ENCODE measurements at places on chromosomes 2 and 18.

GRCh38 chr2:30150786-30151185 lies 4.0 kb downstream of the YPEL5 start:
- no peak for DNase-seq

DNA sequence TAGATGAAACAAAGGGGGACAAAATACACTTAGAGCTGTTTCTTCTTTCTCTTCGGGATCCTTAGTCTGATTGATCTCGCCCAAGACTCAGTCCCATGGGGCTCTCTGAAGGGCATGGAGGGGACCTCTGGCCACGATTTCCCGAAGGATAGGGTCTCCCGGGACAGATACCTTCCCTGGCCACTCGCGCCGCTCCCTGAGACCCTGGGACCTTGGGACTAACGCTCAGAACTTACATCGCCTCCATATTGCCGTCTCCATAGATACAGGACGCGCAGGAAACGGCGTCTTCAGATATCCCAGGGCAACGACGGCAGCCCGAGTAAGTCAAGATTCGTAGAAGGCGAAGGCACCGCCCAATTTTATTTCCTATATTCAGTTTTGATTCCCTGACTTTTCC lies at the start of gene CFAP65:
Gene CFAP65, minus strand, starts transcription at position 265 of the 400 bp plus-strand sequence. CDS start 2,468 bp downstream, outside the sequence.
- no peak for DNase-seq

DNA sequence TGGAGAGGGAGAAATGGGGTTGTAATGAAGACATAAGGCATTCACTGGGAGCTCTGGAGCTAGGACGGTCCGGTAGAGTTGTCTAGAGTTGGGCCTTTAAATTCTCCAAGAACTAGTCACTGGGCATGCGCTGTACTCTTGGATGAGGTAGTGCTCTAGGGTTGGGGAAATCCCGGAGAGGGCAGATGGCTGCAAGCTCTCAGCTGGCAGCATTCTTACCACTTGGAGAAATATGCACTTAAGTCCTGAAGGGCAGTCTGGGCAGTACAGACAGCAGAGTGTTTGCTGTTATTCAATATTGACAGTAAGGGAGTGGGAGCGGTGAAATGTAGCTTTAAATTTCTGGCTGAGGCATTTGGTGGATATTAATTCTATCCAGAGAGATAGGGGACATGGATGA lies 214.6 kb downstream of the RDH14 start:
- DNase-seq = no peak

DNA sequence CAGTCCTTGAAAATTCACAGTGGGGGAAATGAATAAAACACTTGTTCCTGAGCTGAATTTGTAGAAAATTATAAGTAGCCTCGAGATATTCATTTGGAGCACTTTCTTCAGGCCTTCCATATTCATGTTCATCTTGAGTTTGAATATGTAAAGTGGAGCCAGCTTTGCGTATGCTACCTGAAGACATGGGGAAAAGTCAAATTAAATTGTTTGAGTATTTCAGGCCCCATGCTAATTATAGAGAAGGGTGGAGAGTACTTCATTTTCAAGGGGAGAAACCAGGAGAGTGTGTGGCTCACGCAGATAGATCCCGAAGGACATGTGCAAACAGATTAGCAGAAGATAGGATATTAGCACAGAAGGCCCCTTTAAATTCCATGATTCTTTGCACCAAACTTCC lies 7.7 kb downstream of the RPRM start:
- no peak for DNase-seq

- DNase-seq = peak; percentile 20
Measured at GRCh38 chr2:100580367-100581276, 17.8 kb downstream of the PDCL3 start.

- no peak for DNase-seq
Measured at GRCh38 chr18:62588217-62588616, 65.4 kb downstream of the ZCCHC2 start.

DNA sequence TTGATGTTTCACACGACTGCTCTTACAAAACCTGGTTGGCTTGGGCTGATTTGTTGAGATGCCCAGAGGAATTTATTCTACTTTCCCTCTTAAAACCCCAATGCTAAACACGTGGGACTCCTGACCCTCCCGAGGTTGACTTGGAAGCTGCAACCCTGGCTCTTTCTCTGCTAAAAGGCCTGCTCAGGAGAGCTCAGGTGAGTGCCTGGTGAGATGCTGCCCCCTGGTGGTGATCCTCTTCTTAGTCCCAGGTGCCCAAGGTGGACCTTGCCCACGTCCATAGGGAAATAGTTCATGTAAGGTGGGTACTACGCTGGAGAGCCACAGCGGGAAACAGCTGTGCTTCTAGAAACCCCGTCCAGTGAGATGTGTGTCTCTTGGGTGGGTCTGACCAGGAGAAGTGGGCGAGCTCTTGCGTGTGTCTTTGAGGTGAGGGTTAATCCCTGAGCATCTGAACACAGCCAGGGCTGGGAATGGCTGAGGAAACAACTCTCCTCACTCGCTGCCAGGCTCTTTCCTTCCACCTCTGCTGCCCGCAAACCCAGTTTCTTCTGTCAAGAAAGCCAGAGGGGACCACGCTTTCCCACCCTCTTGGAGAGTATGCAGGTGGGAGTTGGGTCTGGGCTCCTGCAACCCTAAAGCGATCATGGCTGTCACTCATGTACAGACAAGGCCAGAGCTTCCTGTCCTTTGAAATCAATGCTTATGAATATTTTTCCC lies 25.5 kb upstream of the PXDN start:
- peak; percentile 26 for DNase-seq

- no peak for DNase-seq
Measured at GRCh38 chr2:51579412-51579811, 547.5 kb upstream of the NRXN1 start.

DNA sequence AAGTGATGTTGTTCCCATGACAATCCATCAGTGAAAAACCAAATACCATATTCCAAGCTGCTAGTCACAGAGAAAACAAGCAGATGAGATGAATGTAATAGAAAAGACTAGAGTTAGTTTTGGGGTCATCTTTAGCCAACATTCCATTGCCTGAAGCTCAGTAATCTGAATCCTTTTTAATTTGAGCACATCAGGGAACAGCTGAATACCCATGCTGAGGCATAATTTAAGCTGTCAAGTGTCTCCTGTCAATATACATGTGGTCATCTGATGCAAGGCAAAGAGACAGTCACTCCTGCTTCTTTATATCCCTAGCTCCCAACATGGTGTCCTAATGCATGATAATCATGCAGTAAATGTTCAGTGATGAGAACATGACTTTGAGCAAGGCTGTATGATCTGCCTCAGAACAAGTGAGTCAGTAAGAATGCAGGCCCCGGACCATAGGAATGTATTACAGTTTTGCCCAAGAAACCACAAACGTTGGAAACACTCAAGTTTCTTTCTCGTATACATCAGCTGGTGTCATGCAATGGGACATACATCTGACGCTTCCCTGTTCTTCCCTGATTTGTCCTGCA lies 48.0 kb downstream of the CDK15 start:
- no peak for DNase-seq

- no peak for DNase-seq
Measured at GRCh38 chr2:68110102-68110501, 47.3 kb upstream of the C1D start.

DNA sequence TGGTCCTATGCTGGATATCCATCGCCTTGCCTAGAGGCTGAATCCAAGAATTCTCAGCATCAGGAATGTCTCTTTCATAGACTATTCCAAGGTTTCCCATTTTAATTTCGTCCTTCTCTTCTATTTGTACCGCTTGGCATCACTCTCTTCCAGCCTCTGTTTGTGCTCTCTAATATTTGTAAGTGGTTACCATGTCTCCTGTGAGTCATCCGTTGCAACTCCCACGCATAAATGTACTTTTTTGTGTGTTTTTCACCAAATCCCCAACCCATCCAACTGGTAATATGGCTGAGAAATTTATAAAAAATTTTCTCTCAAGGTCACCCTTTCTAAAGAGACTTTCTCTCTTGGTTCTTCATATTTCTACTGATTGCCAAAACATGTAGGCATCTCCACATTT lies 21.8 kb downstream of the COLEC12 start:
- DNase-seq = no peak

DNA sequence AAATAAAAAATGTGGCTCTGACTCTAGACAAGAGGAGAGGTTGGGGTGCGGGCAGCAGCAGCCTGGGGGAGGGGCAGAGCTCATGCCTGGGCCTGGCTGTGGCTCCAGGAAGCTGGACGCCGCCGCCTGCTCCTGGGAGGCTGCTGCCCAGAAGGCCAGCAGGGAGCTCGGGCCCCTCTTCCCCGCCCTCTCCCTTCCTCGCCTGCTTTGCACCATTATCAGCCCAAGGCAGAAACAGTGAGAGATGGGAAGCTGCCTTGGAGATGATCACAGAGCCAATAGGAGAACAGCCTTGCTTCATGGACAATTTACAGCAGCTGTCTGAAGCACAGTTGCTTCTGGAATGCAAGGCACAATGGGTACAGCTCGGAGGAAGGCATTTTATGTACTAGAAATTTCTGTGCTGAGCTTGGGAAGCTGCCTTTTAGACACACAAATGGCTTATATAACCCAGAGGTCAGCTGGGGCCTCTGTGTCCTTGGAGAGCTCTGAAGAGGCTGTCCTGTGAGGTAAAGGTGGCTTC lies 55.3 kb upstream of the AFF3 start:
- no peak for DNase-seq

DNA sequence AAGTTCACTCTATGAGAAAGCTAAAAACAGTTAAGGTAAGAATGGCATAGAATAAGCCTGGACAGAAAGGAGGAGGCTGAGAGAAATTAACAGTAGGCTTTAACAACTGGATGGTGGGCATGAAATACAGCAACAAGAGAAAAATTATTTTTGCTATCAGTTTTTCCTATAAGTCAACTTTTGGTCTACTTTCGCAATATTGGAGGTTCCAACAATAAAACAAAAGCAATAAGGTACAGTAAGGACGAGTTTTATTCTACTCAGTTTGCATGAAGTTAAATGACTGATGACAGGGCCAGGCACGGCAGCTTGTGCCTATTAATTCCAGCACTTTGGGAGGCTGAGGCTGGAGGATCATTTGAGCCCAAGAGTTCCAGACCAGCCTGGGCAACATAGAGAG lies 17.3 kb downstream of the RAB1A start:
- no peak for DNase-seq

- no peak for DNase-seq
Measured at GRCh38 chr2:104312684-104313083, 541.2 kb upstream of the POU3F3 start.

DNA sequence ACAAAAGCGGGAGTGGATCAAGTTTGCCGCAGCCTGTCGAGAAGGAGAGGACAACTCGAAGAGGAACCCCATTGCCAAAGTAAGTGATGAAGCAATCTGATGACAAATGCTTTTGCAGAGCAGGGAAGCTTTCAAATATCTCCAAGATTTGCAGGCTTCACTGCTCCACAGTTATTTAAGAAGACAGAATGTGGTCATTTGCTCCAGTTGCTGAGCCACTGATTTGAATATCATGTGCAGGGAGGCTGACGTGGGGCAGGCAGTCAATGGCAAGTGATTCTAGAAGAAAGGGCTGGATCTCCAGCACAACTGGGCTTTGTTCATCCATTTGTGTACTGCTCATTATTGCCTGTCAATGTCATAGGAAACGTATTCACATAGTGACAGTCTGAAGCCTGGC lies 10.2 kb downstream of the DSG4 start:
- no peak for DNase-seq

GRCh38 chr2:191020742-191021381 lies 6.9 kb upstream of the STAT1 start:
- no peak for DNase-seq

GRCh38 chr2:232138441-232138840 lies 176.9 kb downstream of the DIS3L2 start:
- no peak for DNase-seq

GRCh38 chr2:71667256-71668182 lies 214.2 kb downstream of the DYSF start:
- no peak for DNase-seq

GRCh38 chr18:6311456-6312215 lies 103.1 kb downstream of the L3MBTL4 start:
- no peak for DNase-seq

DNA sequence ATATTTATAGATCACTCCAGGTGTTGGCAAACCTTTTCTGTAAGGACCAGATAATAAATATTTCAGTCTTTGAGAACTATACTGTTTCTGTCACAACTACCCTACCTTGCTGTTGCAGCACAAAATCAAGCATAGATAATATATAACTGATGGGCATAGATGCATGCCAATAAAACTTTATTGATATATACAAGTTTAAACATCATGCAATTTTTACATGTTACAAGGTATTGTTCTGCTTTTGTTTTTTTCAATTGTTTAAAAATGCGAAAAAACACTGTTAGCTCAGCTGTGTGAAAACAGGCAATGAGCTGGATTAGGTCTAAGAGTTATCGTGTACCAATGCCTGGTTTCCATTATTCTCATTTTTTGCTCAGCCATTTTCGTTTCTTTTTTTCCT lies 47.6 kb upstream of the FN1 start:
- no peak for DNase-seq

DNA sequence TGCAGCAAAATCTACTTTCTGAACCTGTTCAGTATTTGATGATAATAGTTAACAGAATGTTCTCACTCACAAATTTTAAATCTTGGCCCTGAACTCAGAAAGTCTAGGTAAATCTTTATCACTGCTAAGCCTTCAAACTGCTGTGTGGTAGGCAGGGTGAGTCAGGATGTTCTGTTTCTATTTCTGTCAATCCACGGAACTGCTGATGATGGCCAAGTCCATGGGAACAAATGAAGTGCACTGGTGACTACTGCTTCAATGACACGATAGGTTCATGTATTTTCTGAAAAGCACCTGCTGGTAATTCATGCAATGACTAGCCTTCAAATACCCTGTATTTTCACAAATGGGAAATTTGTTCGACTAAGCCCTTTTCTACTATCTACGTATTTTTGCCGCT lies 14.2 kb downstream of the NIFK start:
- no peak for DNase-seq

- no peak for DNase-seq
Measured at GRCh38 chr18:74692367-74693013, 94.8 kb downstream of the ZNF407 start.

- peak; percentile 22 for DNase-seq
Measured at GRCh38 chr2:233857511-233858141, 3.3 kb upstream of the HJURP start.

GRCh38 chr2:101223814-101224231 lies 28.9 kb upstream of the CNOT11 start:
- DNase-seq = peak; percentile 6

DNA sequence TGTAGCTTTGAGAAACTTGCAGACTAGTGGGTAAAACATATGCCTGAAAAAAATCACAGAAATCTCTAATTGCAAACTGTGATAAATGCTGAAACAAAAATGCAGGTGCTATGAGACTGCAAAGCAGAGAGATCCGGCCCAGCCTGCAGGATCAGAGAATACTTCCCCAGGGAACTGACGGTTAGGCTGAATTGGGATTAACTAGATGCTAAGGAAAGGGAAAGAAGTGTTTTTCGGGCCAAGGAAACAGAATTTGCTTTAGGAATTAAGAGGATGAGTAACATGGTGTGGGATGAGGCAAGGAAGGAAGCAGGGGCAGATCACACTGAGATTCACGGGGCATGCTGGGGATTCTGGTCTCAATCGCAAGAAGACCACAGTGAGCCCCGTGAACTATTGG lies 71.5 kb downstream of the OSBPL6 start:
- DNase-seq = no peak

Data from stimulated activated CD8-positive, alpha-beta memory T cell treated with anti-CD3 and anti-CD28 coated beads, Interleukin-4, amount 100 ng/mL, for 4 hours (primary cell).